Right atrium auricular region (tissue), 2 donors: ENCODE measurements at places on chromosomes 3 and 15. TPM values are rescaled to one million over a fixed set of nuclear protein-coding genes. Genes with fewer than 3 reads are reported as not detected.

The GOLGA8M gene
- not detected for total RNA-seq

The CDC25A gene
- total RNA-seq: 0.74 TPM

The DAPK2 gene
- 57.6 TPM for total RNA-seq

The TBC1D21 gene
- not detected for total RNA-seq

The SAMMSON gene
- not detected for total RNA-seq

The POMGNT2 gene
- 33.1 TPM for total RNA-seq

The DNAH1 gene
- 2.5 TPM for total RNA-seq

The RTP1 gene
- not detected for total RNA-seq

The CHMP2B gene
- total RNA-seq: 32.4 TPM

The CHST2 gene
- 2.3 TPM for total RNA-seq

The PLA1A gene
- 6.7 TPM for total RNA-seq

The KIF23 gene
- total RNA-seq: 3.6 TPM

The XIRP1 gene
- 319 TPM for total RNA-seq

The LSAMP gene
- 2.1 TPM for total RNA-seq

The TGM4 gene
- not detected for total RNA-seq

The ISL2 gene
- total RNA-seq: not detected

The ZNF654 gene
- total RNA-seq: 6.8 TPM

The ITPKA gene
- total RNA-seq: 0.90 TPM

The KLHDC8B gene
- total RNA-seq: 80.9 TPM

The ZNF80 gene
- total RNA-seq: not detected

The CSPG4 gene
- total RNA-seq: 55.6 TPM

The CCDC39 gene
- not detected for total RNA-seq

The SPG21 gene
- total RNA-seq: 52.8 TPM

The CPLX3 gene
- 1.1 TPM for total RNA-seq

The LYZL4 gene
- total RNA-seq: not detected

The GABRG3 gene
- total RNA-seq: not detected

The FILIP1L gene
- 112 TPM for total RNA-seq

The IL12A gene
- total RNA-seq: 0.31 TPM

The SNX22 gene
- 11.9 TPM for total RNA-seq

The SIAH2 gene
- 14.8 TPM for total RNA-seq

The EPHA3 gene
- 5.4 TPM for total RNA-seq

The CEMIP gene
- total RNA-seq: 2.9 TPM

The DISP2 gene
- total RNA-seq: 0.20 TPM

The SKOR1 gene
- total RNA-seq: not detected

The USP50 gene
- not detected for total RNA-seq
